Neuronal stem cell (in vitro differentiated cells): ENCODE measurements at places on chromosomes 5 and 9.

DNA sequence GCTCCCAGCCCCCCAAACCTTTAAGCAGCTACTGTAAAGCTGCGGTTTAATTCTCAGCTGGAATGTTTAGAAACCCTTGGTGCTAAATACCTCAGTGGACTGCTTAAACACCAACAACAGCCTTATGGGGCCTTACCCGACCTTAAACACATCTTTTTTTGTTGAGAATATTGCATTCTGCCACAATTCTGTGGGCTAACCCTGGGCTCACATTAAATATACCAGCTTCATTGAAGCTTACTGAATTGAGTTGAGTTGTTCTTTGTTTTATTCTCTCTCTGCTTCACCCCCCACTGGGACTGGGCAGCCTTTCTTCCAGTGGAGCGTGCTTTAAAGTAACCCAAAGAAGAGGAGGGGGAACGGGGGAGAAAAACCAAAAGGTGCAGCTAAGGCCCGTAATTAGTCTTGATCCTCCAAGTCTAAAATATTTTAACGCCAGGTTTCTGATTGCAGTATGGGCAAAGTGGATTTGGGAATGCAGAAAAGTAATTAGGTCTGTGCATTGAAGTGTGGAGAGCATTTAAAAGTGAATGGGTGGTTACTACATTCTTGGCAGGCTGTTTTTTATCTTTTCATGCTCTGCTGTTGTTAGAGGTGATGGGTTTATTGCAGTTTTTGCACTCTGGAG, 281.2 kb downstream of the NR2F1-AS1 start:
- DNase-seq = peak; percentile 92

GRCh38 chr5:150272531-150272930, 17.0 kb downstream of the CAMK2A start:
- peak; percentile 50 for DNase-seq

- no peak for DNase-seq
Measured at GRCh38 chr9:37082214-37082765, 38.1 kb upstream of the ZCCHC7 start.

GRCh38 chr5:41858890-41859289, 11.3 kb downstream of the OXCT1 start:
- DNase-seq = no peak

GRCh38 chr5:36041537-36041845, 25.2 kb downstream of the UGT3A2 start:
- no peak for DNase-seq

GRCh38 chr9:37371565-37372464, 50.7 kb upstream of the GRHPR start:
- no peak for DNase-seq

GRCh38 chr9:87714819-87715218, 11.1 kb upstream of the CTSL start:
- no peak for DNase-seq

DNA sequence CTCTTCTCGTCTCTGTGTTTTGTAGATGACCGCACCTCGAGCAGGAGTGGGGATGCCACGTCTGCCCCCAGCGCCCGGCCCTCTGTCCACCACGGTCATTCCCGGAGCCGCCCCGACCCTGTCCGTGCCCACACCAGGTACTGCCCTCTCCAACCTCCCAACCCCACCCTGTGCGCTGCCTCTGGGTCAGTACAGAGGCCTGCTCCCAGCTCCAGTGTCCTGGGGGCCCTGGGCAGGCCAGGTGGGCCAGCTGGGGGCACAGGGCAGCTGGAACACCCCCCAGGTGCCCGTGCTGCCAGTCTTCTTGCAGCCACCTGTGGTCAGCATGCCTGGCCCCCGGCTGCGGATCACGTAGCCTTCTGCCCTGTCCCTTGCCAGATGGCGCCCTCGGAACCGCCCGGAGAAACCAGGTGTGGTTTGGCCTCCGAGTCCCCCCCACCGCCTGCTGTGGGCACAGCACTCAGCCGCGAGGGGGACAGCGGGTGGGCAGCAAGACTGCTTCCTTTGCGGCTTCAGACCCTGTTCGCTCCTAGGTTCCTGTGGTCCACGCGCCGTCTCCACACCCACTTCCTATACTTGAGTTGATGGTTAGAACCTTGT, 133.7 kb downstream of the WNK2 start:
- no peak for DNase-seq

DNA sequence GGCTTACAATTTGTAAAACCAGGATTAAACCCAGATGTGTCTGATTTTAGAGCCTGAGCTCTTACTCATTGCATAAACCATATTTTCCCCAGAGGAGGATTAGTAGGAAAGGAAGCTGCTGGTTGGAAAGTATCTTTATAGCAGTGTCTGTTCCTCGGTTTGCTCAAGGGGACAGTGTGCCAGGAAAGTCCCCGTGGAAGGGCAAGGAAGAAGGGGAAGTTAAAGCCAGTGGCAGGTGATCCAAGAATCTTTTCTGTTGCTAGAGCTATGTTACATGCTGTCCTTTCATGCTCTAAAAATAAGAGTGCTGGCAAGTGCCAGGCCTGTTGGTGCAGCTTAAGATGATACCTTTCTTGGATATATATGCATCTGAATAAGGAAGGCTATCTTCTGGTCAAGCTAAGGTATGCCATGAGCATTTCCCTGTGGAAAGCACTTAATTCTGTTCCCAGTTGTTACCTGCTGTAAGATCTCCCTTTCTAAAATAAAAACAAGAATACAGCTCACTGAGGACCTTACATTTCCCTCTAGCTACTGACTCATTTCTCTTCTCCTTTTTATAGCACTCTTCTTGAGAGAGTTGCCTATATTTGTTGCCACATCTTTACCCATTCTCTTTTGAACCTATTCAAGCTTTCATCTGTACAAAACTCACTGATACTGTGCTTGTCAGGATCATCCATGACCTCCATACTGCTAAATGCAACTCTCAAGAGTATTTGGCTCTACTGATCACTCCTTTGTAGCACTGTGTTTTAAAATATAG, 8.0 kb downstream of the PDCD1LG2 start:
- DNase-seq = no peak

DNA sequence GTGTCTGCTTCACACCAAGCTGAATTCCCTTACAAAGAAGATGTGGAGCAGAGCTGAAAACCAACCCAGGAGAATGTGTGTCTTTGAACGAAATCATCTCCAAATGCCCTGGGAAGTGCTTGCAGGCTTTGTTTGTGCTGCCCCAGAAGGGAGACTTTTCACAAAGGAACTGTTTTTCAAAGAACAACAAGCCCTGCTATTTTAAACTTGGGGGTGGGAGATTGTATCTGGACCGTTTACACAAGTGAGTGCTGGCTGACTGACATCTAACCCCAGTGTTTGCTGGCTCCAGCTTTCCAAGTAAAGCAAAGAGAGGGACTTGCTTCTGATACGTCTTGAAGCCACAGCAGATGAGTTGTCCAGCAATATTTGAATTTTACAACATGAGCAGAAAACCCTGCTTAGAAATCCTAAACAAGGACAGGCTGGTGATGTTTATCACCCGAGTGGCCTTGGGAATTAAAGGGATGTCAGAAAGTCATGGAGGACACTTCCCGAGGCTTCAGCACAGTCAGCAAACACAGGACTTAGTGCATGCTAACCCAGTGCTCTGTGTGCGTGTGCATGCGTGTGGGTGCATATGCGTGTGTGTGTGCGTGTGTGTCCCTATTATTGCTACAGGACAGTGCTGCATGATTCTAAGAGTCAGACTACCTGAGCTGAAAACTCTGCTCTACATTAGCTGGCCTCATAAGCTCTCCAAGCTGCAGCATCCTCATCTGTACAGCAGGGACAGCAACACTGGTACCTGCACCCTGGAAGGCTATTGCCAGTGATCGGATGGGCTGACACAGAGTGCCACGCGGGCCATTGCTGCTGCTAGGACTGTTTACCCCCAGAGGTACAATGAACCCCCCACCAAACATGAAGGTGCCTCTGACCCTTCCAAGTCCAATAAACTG, 1.4 kb downstream of the ADAMTS12 start:
- DNase-seq = no peak

GRCh38 chr5:108278285-108279240, 103.3 kb downstream of the FBXL17 start:
- no peak for DNase-seq

DNA sequence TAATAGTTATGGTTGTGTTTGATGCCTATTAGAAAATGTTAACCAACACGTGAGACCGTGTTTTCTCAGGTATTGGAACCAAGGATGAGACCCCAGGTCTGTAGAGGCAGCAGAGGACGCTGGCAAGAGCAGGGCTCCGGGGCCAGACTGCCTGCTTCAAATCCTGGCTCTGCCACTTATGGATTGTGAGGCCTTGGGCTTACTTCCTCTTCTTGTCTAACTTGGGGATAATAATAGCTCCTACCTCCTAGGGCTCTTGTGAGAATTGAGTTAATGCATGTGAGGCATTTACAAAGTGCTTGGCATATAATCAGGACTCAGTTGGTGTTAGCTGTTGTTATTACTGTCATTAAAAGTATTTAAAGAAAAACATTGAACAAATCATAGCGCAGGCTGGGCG, 85.5 kb upstream of the PITX1 start:
- DNase-seq = no peak

DNA sequence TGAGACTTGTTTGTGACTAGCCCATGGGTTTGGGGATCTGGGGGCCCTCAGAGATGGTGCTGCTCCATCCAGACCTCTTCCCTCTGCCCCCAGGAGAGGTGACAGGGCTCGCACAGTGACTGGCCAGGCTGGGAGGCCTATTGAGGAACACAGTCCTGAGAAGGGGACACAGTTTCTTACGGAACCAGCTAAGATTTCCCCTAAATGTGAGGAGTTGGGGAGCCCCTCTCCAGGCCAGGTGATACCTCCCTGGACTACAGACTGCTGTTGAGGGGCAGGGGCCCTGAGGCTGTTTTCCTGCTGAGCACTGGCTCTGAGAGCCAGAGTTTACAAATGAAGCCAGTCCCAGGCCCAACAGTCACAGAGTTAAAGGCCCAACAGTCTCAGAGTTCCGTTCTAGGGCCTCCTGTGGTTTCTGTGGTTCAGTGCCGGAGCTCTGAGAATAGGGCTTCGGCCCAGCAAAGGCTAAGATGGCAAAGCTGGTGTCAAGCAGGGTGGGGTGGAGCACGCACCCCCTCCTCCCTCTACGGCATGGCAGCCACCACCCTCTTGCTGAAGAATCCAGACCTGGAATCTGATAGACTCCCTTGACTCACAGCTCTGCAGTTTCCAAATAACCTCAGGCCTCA, 1.1 kb upstream of the SEMA4D start:
- no peak for DNase-seq

- no peak for DNase-seq
Measured at GRCh38 chr5:10351199-10351905, 2.1 kb upstream of the MARCHF6 start.

- no peak for DNase-seq
Measured at GRCh38 chr5:95068289-95068910, 216.5 kb downstream of the MCTP1 start.

DNA sequence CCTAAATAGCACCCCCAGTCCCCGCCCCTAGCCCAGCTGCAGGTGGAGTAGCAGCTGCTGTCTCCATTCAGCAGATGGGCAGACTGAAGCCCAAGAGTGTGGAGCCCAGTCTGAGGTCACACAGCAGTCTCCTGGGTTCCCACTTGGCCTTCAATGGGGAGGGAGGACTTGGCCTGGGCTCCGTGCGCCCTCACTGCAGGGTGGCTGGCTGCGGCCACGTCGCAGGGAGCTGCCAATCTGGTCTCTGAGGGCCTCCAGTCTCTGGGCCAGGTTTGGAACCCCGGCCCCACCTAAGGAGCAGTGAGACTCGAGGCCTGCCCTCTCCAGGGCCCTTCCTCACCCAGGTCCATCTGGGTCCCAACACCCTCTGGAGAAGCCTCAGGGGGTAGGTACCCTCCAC, 7.4 kb downstream of the KIF12 start:
- no peak for DNase-seq

DNA sequence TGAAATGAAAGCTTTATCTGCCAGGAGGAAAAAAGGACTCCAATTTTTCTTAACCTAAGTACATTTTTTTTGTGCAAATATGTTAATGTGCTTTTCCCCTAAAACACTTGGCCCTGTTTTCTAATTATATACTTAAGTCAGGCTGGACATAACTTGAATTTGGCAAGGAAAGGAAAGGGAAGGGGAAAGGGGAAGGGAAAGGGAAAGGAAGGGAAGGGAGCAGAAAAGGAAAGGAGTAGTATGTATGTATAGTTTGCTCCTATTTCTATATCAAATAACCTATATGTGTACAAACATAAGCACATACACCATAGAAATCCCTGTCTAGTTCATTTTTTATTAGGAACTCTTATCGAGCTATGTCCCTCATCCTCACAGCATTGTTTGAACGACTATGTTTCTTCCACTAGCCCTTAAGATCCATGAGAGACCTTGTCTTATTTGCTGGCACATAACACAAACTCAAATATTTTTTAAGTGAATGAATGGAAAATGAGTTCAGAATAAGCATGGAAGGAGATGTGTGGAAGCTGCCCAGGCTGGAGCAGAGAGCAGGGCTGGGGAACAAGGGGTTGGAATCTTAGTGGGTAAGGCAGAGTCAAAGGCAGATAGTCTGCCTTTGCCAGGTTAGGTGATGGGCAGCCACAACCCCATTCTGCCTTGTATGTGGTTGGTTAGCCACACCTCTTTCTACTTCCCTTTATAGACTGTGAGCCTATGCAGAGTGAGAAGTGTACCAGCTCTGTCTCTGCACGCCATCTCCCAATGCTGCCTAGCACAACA, 70.0 kb downstream of the KLHL3 start:
- DNase-seq = no peak

GRCh38 chr5:158899792-158900191, 199.9 kb downstream of the EBF1 start:
- no peak for DNase-seq

- DNase-seq = no peak
Measured at GRCh38 chr5:1002836-1003235, 5.8 kb upstream of the NKD2 start.

GRCh38 chr5:109640976-109641375, 48.8 kb upstream of the MAN2A1 start:
- no peak for DNase-seq

GRCh38 chr5:101943784-101944183, 352.3 kb downstream of the SLCO4C1 start:
- DNase-seq = no peak

DNA sequence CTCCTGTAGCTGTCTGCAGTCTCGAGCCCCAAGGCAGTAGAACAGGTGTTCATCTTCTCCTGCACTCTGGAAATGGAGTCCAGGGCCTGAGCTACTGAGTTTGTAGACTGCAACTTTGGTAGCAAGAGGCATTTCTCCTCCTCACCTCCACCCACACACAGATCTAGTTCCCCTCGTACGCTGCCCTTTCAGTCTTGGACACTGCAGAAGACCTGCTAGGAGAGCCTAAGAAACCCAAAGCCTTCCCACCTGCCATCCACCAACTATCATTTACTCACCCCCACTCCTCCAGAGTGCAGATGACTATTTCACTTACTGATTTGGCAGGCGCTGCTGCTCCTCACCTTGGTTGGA, 59.0 kb downstream of the KCNIP1 start:
- DNase-seq = no peak

- no peak for DNase-seq
Measured at GRCh38 chr9:36101916-36102741, 34.4 kb upstream of the GLIPR2 start.

- DNase-seq = no peak
Measured at GRCh38 chr5:45508135-45508534, 188.0 kb downstream of the HCN1 start.

DNA sequence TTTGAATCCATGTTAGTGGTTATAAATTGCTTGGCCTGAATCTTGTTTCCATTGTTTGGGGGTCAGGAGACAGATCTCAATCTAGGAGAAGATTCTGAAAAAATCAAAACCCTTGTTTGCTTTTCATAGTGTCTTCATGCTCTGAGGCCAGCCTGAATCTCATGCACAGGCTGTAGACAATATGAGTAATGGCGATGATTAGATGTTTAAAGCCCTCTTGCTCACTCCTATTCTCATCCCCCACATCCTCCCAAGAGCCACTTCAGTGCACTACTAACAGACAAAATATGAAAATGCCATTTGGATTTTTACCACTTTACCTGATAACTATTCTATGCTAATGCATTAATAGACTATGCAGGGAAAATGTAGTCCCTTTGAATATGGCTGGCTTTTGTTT, 129.4 kb downstream of the NUDT12 start:
- DNase-seq = no peak
